ENCODE measurements at places on chromosomes 5 and 9.

- H3K4me1 ChIP-seq, result no peaks in the 10 kb centered on the region
- no peaks in the 10 kb centered on the region for H3K36me3 ChIP-seq
- no peak overlapping the region for H3K27ac ChIP-seq
- H3K4me3 ChIP-seq, result no peak overlapping the region
- no peaks in the 10 kb centered on the region for H3K27me3 ChIP-seq
Measured at GRCh38 chr9:111131211-111131610, 92.9 kb upstream of the LPAR1 start.

GRCh38 chr9:96022445-96023051, 147.1 kb downstream of the ERCC6L2 start:
- H3K36me3 ChIP-seq, result no peaks in the 10 kb centered on the region
- H3K4me3 ChIP-seq, result no peak overlapping the region
- no peak for DNase-seq

DNA sequence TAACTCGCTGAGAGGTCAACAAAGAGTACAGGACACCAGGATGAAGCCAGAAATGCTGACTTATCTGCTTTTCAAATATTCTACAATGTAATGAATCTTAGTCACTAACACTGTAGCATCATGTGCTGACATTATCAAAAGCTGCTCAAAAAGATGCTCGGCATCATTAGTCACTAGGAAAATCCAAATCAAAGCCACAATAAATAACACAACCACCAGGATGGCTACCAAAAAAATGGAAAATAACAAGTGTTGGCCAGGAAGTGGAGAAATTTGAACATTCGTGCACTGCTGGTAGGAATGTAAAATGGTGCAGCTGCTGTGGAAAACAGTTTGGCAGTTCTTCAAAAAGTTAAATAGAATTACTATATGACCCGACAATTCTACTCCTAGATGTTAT, 269.1 kb downstream of the GLIS3 start:
- no peak overlapping the region for H3K27ac ChIP-seq
- no peak overlapping the region for H3K4me3 ChIP-seq
- no peaks in the 10 kb centered on the region for H3K4me1 ChIP-seq
- no peaks in the 10 kb centered on the region for H3K27me3 ChIP-seq

DNA sequence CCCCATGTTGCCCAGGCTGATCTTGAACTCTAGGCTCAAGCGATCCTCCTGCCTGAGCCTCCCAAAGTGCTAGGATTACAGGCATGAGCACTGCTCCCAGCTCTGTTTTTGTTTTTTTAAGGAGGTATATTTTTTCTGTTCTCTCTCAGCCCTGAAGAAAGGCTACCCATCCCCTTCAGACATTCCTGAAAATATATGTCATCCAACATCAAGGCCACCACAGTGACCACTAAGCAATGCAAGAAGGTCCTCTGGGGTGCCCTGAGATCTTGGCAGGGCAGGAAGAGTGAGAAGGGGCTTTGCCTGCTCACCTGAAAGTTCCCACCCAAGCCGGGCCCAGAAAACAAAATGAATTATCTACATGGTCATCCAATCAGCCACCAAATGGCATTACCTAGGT, 47.8 kb upstream of the IL17B start:
- no peak overlapping the region for H3K4me3 ChIP-seq
- no peak for DNase-seq
- no peaks in the 10 kb centered on the region for H3K27me3 ChIP-seq
- H3K4me1 ChIP-seq, result peaks cover 23% of the 10 kb centered on the region

- DNase-seq, result no peak
- no peaks in the 10 kb centered on the region for H3K36me3 ChIP-seq
- no peak overlapping the region for H3K27ac ChIP-seq
- peaks cover 32% of the 10 kb centered on the region for H3K27me3 ChIP-seq
- H3K4me3 ChIP-seq, result no peak overlapping the region
Measured at GRCh38 chr9:70817311-70817710, 304.1 kb downstream of the TRPM3 start.

DNA sequence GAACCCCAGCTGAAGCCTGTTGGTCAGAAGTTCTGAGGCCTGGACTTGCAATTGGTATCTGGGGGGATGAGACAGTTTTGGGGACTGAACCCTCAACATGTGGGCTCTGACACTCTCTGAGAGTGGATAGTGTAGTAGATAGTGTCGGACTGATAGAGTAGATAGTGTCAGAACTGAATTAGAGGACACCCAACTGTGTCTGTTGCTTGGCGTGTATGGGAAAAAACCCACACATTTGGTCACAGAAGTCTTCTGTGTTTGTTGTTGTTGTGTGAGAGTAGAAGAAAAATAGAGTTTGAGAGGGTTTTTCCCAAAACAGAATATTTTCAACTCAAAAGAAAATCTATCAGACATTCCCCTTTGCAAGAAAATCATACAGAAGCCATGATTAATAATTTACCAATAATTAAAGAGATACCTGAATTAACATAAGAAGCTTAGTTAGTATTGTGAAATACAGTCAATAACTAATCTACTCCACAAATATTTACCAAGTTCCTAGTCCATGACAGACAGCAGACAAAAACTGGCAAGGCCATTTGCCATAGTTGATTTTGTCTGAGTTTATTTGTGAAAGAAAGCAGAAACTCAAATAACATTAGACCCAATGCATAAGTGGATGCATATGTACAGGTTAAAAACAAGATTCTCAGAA, 170.9 kb downstream of the CTNND2 start:
- no peaks in the 10 kb centered on the region for H3K36me3 ChIP-seq
- H3K4me1 ChIP-seq, result no peaks in the 10 kb centered on the region
- H3K27ac ChIP-seq, result no peak overlapping the region
- no peak overlapping the region for H3K4me3 ChIP-seq
- no peaks in the 10 kb centered on the region for H3K27me3 ChIP-seq
- DNase-seq, result no peak

- H3K27me3 ChIP-seq, result no peaks in the 10 kb centered on the region
- no peaks in the 10 kb centered on the region for H3K36me3 ChIP-seq
- no peaks in the 10 kb centered on the region for H3K4me1 ChIP-seq
- H3K4me3 ChIP-seq, result no peak overlapping the region
- no peak for DNase-seq
- H3K27ac ChIP-seq, result no peak overlapping the region
Measured at GRCh38 chr9:84513473-84513872, 156.1 kb upstream of the NTRK2 start.

DNA sequence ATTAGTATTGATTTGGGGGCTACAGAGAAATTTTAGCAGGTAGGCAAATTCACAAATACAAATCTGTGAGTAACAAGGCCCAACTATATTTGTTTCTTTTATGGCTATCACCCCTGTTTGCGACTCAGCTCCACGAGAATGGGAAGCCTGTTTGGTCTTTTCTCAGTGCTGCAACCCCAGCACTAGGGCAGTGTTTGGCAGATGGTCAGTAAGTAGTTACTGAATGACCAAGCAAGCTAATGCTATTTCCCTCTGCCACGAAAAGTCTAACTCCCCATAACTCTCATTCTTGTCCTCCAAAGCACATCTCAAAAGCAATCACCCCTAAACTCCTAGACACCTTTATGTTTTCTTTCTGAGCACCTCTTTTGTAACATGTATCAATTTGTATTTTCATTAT, 245.6 kb downstream of the DNAH5 start:
- no peaks in the 10 kb centered on the region for H3K27me3 ChIP-seq
- no peak for DNase-seq
- no peaks in the 10 kb centered on the region for H3K4me1 ChIP-seq

DNA sequence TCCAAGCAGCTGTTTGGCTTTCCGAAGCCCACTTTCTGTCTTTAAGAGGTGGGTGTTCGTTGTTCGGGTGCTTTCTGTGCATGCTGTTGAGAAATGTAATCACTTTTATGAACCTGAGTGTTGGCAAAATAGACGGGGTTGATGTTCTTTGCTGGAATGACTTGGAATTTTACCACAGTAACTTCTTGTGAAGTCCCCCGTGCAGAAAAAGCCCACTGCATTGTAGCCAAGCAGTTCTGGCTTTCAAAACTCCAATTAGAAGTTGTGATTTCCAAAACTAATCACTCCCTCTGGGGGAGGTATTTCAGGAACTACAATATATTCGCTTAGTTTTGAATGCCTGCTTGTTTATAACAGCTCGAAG, 111.1 kb downstream of the PAM start:
- H3K4me1 ChIP-seq, result peaks cover 65% of the 10 kb centered on the region
- DNase-seq, result no peak
- H3K27ac ChIP-seq, result peak overlapping the region; percentile 99
- peak overlapping the region; percentile 68 for H3K4me3 ChIP-seq

DNA sequence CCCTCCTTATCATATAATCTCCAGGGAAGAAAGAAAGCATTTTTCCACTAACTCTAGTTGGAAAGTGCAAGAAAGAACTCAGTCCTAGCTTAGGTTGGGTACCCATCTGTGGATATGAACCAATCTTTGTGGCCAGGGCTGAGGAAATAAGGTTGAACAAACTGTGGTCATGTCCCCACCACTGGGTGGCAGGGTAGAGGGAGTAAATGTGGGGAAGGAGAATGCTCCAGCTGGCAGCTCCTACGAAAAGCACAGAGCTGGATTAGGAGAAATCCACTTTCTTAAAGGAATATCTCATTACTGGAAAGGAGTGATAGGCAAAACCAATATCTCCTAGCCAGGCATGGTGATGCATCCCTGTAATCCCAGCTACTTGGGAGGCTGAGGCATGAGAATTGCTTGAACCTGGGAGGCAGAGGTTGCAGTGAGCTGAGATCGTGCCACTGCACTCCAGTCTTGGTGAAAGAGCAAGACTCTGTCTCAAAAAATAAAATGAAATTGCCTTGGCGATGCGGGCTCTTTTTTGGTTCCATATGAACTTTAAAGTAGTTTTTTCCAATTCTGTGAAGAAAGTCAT, 175.1 kb downstream of the CCDC192 start:
- peak; percentile 62 for DNase-seq
- no peaks in the 10 kb centered on the region for H3K27me3 ChIP-seq
- H3K4me3 ChIP-seq, result no peak overlapping the region
- H3K27ac ChIP-seq, result no peak overlapping the region
- no peaks in the 10 kb centered on the region for H3K36me3 ChIP-seq

DNA sequence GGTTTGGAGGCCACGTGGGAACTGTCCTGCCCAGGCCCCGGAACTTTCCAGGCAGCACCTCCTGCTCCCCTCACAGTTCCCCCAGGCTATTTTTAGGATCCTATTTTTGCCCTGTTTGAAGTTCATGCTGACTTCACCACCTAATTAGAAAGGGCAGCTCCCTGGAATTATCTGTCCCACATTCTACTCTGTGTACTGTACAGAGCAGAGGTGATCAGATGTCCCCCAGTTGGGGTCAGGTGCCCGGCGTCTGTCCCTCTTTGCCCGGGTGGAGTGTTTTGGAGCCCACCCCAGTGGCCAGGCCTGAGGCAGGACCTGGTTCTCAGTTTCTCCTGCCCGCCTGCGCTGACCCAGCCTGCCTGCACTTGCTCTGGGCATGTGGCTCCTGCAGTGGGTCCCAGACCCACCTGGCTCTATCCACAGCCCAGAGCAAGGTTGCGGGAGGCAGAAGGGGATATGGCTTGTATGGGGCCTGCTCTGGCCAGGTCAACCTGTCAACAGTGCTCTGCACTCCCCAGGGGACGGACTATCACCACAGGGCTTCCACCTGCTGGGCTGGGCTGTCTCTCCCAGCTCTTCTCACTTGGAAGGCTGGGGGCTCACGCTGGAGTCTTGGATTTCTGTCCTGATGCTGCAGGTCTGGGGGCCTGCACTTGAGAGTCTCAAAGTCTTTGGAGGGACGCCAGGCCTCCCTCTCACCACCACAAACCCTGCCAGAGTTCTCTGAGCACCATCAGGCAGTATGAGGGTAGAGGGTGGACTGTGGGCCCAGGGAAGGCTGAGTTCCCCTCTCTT, 268.3 kb downstream of the GADD45G start:
- no peak overlapping the region for H3K27ac ChIP-seq
- DNase-seq, result no peak
- H3K4me1 ChIP-seq, result no peaks in the 10 kb centered on the region
- no peak overlapping the region for H3K4me3 ChIP-seq
- H3K27me3 ChIP-seq, result no peaks in the 10 kb centered on the region
- no peaks in the 10 kb centered on the region for H3K36me3 ChIP-seq

GRCh38 chr9:133458643-133459312, 1.0 kb upstream of the CACFD1 start:
- peaks cover 16% of the 10 kb centered on the region for H3K4me1 ChIP-seq
- H3K27me3 ChIP-seq, result no peaks in the 10 kb centered on the region
- no peaks in the 10 kb centered on the region for H3K36me3 ChIP-seq
- H3K27ac ChIP-seq, result no peak overlapping the region
- peak overlapping the region; percentile 64 for H3K4me3 ChIP-seq

DNA sequence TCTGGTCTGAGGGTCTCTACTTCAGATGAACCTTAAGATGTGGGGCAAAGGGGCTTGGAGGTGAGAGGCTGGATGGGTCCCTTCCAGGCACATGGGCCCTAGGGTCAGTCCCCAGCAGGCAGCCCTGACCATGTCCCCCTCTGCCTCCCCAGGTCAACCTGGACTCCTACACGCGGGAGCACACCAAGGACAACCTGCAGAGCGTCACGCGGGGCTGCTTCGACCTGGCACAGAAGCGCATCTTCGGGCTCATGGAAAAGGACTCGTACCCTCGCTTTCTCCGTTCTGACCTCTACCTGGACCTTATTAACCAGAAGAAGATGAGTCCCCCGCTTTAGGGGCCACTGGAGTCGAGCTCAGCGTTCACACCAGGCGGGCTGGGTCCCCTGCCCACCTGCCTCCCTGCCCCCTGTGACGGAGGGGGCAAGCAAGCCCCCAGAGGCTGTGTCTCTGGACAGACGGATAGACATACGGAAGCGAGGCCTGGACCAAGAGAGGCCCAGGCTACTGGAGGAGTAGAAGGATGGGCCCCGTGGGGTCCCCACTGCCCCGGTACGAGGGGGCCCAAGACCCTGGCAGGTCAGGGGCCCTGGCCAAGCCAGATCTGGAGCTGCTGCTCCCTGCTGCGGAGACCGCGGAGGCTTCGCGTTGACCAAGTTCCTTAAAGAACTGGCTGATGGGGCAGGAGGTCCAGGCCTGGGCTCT, 133.2 kb downstream of the RGS3 start:
- peaks cover 30% of the 10 kb centered on the region for H3K4me1 ChIP-seq
- H3K36me3 ChIP-seq, result peaks cover 2% of the 10 kb centered on the region
- H3K4me3 ChIP-seq, result no peak overlapping the region
- no peak for DNase-seq

GRCh38 chr9:111896942-111897600, 457 bp downstream of the UGCG start:
- no peaks in the 10 kb centered on the region for H3K27me3 ChIP-seq
- H3K4me1 ChIP-seq, result peaks cover 27% of the 10 kb centered on the region
- no peaks in the 10 kb centered on the region for H3K36me3 ChIP-seq
- H3K27ac ChIP-seq, result peak overlapping the region; percentile 92
- DNase-seq, result no peak
- H3K4me3 ChIP-seq, result peak overlapping the region; percentile 81

DNA sequence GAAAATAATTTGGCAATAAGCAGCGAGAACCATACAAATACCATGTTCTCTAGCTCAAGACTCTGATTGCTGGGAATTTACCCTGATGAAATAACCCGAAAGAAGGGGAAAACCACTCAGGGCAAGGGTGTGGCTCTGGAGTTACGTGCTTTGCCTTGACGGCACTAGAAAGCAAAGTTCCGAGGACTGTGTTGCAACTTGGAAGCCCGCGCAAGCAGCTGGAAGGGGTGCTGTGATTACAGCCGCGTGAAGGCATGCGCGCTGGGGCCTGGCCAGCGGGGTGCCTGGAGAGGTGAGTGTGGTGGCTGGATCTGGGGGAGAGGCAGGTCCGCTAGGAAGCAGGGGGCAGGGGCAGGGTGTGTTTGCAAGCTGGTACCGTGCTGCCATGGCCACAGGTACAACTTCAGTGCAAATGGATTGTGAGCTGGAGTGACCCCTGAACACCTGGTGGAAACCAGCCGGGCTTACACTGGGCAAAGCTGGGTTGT, 52.6 kb upstream of the CNOT6 start:
- H3K4me3 ChIP-seq, result no peak overlapping the region
- no peaks in the 10 kb centered on the region for H3K36me3 ChIP-seq
- H3K27me3 ChIP-seq, result no peaks in the 10 kb centered on the region

- DNase-seq, result no peak
- no peaks in the 10 kb centered on the region for H3K27me3 ChIP-seq
- H3K4me3 ChIP-seq, result no peak overlapping the region
- no peaks in the 10 kb centered on the region for H3K4me1 ChIP-seq
- H3K36me3 ChIP-seq, result no peaks in the 10 kb centered on the region
- H3K27ac ChIP-seq, result no peak overlapping the region
Measured at GRCh38 chr5:106699198-106699597, 971.5 kb downstream of the EFNA5 start.
